Activated CD4-positive, alpha-beta T cell treated with anti-CD3 and anti-CD28 coated beads for 4 hours (primary cell): ENCODE measurements at places on chromosomes 3 and 15.

GRCh38 chr3:174737966-174738365, 121.2 kb upstream of the NAALADL2 start:
- no peak for DNase-seq

DNA sequence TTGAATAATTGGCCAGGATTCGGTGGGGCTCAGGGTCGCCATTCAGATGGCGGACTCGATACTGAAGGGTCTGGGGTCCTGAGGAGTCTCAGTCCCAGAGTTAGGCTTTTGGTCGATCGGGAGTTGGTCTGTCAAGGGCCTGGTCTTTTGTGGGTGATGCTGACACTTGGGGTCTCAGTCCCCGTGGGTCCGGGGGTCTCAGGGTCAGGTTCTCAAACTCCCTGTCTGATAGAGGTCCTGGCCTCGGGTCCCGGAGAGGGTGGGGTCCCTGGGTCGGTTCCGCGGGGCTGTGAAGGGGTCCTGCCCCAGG, 467 bp downstream of the NCKIPSD start:
- DNase-seq: no peak

DNA sequence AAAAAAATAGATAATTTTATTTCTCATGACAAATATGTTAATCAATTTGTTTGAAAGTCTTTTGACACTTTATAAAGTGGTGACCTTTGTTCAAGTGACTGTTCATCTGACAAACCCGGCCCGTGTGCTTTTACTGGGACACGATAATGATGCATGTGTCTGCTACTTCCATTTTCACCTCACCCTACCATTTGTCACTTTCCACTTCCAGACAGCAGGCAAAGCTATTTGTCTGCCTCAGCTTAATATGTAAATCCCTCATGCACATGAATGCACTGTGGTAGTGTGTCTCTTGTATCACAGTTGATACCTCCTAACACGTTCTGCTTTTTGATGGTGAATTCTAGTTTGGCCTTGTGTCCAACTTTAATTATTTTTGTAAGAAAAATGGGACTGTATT, 204.3 kb downstream of the BBX start:
- DNase-seq: no peak

DNA sequence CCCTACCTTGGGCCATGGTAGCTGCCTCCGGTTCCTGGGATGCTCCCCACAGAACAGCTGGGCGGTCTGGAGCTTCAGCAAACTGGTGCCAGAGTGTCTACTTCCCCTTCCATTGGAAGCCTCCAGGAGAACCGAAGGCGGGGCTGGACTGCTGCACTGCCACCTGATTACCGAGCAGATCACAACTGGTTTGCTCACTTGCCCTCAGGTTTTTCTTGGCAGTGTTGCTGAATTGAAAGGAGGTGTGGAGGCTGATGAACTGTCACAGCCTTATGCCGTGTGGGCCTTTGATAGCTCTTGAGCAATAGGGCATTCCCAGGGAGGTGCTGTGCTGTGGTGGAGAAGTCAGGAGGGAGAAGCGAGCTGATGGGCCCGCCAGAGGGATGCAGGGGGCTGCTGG, at the start of gene TGM5:
TSS of gene TGM5 (minus strand) at position 95 of the 400 bp plus-strand sequence. CDS start at position 16, 79 bp downstream.
- no peak for DNase-seq

- no peak for DNase-seq
Observed at GRCh38 chr3:151391720-151392119, 7.2 kb upstream of the P2RY12 start.

DNA sequence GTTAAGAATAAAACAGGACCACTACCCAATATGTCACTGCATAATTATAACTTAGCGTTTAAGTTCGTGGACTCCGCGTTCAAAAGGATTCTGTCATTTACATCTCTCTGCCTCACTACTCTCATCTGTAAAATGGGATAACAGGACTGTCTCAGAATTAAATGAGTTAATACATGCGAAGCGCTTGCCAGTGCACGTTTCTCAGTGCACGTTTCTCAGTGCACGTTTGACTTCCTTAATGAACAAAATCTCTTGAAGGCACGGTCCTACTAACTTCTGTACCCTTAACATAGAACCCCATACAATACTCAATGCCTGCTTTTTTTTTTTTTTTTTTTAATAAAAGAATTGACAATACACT, 499 bp downstream of the RABL3 start:
- no peak for DNase-seq

GRCh38 chr3:128569756-128570155, 76.8 kb upstream of the GATA2 start:
- no peak for DNase-seq

GRCh38 chr3:180690061-180690460, 10.8 kb upstream of the CCDC39 start:
- no peak for DNase-seq

DNA sequence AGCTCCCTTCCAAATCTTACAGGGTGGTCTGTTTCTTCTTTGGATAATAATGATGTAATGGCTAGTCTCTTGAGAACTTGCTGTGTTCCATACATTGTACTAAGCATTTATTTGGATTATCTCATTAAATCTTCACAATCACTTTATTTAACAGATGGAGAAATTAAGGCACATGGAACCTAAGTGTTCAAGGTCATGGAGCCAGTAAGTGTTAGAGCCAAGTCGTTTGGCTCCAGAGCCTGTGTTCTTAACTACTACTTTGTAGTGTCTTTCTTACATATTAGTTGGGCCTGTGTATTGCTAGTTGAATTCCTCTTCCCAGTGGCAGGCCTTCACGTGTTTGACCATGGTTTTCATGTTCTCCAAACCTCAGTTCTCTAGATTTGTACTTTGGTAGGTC, 177.8 kb downstream of the ATG7 start:
- no peak for DNase-seq

DNA sequence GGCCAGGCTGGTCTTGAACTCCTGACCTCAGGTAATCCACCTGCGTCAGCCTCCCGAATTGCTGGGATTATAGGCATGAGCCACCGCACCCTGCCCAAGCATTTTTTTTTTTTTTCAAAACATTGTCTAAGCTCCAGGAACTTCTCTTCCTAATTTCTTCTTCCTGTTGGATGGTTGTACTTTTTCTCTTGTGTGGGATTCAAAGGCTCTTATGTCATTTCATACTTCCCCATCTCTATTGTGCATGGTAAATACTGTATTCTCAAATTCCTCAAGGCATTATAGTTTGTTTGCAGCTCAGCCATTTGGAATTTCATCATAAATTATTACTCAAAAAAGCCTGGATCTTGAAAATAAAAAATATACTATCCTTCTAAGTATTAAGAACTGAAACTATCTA, 199.1 kb upstream of the GADL1 start:
- DNase-seq: no peak

GRCh38 chr15:77874063-77874462, 203.4 kb downstream of the TBC1D2B start:
- DNase-seq: no peak

GRCh38 chr3:181885868-181886630, 174.3 kb downstream of the SOX2 start:
- no peak for DNase-seq

DNA sequence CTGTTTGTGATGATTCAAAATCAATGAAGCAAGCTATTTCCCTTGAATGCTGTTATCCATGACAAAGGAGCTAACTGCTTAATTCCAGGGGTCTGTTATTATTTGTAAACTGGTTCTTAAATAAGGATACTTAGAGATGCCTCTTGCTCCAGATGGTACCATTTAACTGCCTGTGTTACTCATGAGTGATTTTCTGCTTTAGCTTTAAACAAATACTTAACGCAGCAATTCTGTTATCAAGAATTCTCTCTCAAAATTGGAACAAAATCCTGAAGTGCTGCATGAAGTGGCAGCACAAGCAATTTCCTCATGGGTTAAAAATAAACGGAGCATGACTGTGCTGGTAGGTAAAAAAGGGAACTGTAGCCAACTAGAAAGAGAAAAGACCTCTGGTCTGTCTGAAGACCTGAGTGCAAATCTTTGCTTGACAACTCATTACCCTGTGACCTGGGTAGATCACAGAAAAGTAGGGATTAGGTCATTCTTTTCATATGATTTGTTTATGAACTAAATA, 62.5 kb upstream of the GBE1 start:
- no peak for DNase-seq

DNA sequence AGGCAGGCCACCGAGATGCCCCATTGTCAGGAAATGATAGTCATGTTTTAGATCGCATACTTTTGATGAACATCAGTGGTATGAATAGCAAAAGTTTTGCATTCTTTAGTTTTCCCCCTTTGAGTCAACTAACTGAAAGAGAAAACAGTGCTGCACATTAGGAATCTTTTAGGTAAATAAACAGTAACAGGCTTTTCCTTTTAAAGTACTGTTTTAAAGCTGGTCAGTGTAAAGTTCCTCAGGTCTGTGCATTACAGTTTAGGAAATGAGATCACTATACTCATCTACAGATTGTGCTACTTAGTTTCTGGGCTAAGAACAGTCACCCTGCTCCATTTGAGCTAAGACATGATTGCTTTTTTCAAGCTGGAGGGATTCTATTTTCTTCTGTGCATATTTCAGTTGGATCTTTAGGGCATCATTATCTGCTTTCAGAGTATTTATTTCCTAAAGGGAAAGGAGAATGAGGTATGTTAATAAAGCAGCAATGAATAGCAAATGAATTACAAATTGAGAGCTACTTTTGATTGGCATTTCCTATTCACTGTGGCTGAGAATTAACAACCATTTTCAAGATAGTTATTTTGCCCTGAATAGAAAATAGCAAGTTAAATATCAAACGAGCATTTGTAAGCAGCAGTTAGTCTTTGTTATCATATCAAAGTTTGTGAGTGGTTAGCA, 36.5 kb downstream of the FAM98B start:
- DNase-seq: no peak

- no peak for DNase-seq
Observed at GRCh38 chr3:134904241-134904771, 109.2 kb downstream of the EPHB1 start.

DNA sequence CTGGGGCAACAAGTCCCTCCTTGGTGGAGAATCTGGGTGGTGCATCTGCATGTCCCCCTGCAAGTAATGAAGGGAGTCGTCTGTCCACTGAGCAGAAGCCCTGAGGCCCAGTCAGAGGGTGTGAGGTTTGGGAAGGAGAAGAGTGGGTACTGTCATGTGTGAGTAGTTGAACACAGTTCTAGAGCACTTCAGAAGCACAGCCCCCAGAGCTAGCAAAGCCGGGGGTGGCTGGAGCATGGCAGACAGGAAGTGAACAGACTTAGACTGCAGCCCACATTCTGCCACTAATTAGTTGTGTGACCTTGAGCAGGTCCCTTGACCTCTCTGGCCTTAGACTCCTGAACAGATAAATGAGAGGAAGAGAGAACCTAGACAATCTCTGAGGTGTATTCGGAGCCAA, 207.6 kb downstream of the UACA start:
- DNase-seq: peak; percentile 13

- no peak for DNase-seq
Observed at GRCh38 chr15:96353930-96354730, 23.6 kb downstream of the NR2F2 start.

GRCh38 chr3:152688313-152688712, 146.6 kb upstream of the P2RY1 start:
- DNase-seq: no peak

DNA sequence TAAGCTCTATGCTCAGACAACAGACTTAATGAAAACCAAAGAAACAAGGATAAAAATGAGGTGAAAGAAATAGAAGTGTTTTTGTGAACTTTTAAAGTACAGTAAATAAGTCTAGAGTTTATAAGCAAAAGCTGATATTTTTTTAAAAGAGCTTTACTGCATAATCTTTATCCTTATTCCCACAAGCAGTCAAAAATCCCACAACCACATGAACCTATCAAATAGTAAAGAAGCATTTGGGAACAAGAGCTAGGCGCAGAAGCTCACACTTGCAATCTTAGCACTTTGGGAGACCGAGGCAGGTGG, 103.8 kb upstream of the TJP1 start:
- no peak for DNase-seq

GRCh38 chr3:46737329-46737731, 19.7 kb upstream of the PRSS50 start:
- no peak for DNase-seq

GRCh38 chr3:62712746-62713145, 162.5 kb downstream of the CADPS start:
- DNase-seq: no peak

- DNase-seq: no peak
Observed at GRCh38 chr3:190694335-190695001, 168.0 kb downstream of the GMNC start.

- no peak for DNase-seq
Observed at GRCh38 chr3:112390783-112391641, 58.1 kb downstream of the CD200 start.

DNA sequence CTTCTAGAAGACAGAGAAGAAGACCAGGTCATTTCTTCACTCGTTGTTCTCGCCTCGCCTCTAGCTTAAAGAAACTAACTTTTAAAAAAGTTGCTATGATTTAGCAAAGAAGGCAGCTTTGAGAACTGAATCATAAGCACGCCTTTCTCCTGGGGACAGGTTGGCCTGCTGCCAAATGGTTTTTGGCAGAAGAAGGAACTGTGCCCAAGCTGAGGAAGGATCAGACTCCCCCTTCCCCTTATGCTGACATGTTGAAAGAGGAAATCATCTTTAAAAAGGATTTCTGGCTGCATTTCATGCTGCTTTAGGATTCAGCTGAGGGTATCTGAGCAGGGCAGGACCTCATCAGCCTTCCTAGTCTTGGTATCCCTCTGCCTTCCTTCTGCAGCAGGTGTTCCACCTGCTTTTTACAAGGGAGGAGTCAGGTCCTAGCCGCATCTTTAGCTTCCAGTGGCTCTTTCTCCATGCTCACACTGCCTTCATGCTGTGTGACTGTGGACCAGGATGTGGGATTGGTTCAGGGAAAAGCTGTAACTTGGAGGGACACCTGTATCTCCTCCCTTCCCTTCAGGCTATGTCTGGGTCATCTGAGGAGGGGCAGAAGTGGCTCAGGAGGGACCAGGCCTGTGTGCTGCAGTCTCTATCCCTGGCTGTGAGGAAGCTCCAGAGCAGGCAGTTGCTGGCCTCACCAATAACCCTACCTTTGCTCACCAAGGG, 34.1 kb upstream of the HACD2 start:
- no peak for DNase-seq

GRCh38 chr3:107430996-107431245, 53.7 kb downstream of the CCDC54 start:
- peak; percentile 11 for DNase-seq

DNA sequence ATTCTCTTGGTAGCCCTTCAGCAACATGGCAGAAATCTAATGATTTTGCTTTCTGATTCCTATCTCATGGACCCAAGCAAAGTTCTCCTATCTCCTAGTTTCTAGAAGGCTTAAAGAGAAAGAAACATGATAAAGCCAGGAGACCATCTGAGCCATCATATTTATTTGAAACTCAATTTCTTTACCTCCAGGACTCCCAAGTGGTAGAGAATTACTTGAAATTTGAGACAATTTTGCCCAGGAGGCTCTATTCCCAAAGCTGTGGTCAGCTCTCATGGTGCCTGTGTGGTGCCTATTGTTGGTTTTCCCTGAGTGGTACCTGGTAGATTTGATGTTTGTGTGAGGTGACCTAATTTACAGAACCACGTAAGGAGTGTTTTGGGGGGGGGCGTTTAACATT, 38.8 kb downstream of the CHP1 start:
- DNase-seq: no peak

GRCh38 chr3:169764312-169764881, 463 bp downstream of the TERC start:
- peak; percentile 53 for DNase-seq
